CD4-positive, alpha-beta T cell (primary cell): ENCODE measurements at places on chromosomes 3 and 15.

GRCh38 chr3:71640331-71640983 lies 56.9 kb upstream of the FOXP1 start:
- no peak for DNase-seq

- no peak for DNase-seq
Observed at GRCh38 chr3:74409066-74409465, 205.4 kb downstream of the CNTN3 start.

DNA sequence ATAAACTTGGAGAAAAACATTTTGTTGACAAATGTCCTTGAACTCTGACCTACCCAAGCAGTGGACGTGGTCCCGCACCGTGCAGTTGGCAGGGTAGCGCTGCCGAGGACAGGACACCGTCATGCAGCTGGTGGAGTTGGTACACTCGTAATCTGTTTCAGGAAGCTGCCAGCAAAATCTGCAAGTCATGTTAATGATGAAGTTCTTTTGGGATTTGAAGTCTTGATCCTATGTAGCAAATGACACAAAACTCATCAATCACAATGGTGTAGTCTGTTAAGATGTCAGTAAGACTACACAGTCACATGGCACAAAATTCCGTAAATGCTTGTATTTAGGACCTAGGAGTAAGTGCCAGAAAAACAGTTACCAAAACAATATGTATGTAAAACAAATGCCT lies 5.5 kb downstream of the TM2D3 start:
- no peak for DNase-seq

DNA sequence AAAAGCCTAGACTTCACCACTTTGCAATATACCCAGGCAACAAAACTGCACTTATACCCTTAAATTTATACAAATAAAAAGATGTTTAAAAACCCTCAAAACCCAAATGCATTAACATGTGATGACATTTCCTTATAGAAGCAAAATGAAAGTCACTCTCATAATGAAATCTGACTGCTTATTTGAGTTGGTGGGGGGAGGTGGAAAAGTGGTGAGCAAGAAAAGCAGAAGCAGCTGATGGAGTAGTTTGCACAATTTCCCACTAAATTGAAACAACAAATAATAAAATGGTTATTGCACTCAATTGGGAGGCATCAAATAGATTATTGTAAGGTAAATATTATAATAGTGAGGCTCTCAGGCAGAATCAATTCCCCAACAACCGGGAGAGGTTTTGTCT lies 54.0 kb upstream of the GADL1 start:
- DNase-seq = no peak

GRCh38 chr3:79491029-79491641 lies 276.7 kb downstream of the ROBO1 start:
- no peak for DNase-seq

GRCh38 chr3:160754371-160754854 lies 1.6 kb upstream of the PPM1L start:
- no peak for DNase-seq

- DNase-seq = no peak
Observed at GRCh38 chr15:74352393-74352910, 15.0 kb downstream of the CYP11A1 start.

DNA sequence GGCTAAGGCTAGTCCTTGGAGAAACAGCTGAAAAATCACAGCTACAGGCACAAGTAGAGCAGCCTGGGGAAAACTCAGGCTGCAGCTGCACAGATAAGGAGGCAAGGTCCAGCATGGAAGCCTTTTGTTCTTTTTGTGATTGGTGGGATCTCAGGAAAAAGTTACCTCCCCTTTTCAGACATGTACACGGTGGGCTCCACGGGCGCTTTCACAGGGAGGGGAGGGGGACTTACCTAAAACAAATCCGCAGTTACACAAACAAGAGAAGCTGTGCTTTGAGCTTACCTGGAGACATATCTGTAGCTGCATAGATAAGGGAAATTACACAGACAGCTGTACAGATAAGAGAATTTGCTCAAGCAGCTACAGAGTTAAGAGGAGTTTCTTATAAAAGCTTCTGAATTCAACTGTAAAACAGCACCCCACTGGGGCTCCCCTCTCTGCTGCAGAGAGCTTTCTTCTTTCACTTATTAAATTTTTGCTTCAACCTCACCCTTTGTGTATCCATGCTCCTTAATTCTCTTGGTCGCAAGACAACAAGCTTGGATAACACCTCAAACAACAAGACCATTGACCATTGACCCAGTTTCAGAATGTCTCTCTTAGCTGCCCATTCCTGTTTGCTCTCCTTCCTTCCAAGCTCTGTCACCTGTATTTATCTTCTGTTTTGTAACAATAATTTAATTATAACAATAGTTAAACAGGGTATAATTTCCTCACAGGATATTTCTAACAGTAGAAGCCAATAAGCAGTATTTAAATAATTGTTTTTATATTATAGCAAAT lies 10.9 kb upstream of the CD200 start:
- DNase-seq = no peak

GRCh38 chr15:24318981-24319380 lies 356.6 kb upstream of the NPAP1 start:
- DNase-seq = no peak

GRCh38 chr3:61776390-61776789 lies 215.0 kb downstream of the PTPRG start:
- no peak for DNase-seq

- peak; percentile 60 for DNase-seq
Observed at GRCh38 chr3:185353823-185354614, 8.9 kb upstream of the MAP3K13 start.

- no peak for DNase-seq
Observed at GRCh38 chr15:101158166-101159095, 93.4 kb downstream of the CHSY1 start.

- DNase-seq = no peak
Observed at GRCh38 chr15:40633178-40633577, 39.1 kb downstream of the KNL1 start.

DNA sequence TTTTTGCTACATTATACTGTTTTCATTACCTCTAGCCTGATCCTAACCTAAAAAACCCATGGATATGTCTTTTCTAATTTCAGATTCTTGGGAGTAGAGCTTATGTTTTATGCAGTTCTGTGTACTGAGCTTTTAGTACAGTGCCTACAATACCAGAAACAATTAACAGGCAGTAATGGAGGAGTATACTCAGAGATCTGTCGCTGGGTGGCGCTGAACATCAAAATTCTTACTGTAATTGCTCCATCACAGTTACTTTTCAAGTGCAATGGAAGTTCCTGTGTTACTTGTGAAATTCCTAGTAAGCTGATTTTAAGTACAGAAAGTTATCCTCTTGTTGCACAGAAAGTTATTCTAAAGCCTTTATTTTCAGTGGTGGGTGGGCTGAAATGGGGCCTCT lies 66.9 kb downstream of the RNF13 start:
- DNase-seq = peak; percentile 25

DNA sequence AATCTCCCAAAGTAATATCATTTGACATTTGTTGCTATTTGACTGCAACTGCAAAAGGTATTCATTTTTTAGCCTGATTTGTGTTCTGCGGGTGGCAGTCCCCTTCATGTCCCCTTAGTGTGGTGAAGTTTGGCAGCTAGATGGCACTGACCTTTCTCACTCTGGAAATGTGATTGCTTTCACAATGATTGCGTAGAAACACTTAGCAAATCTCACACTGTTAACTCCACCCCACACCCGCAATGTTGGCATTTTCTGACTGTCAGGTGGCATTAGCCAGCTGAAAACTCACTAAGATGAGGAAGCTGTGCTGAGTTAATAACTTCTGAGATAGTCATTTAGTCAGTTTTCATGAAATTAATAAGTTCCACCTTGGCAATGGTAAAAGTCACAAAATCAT lies 76.9 kb downstream of the TRIM69 start:
- no peak for DNase-seq

DNA sequence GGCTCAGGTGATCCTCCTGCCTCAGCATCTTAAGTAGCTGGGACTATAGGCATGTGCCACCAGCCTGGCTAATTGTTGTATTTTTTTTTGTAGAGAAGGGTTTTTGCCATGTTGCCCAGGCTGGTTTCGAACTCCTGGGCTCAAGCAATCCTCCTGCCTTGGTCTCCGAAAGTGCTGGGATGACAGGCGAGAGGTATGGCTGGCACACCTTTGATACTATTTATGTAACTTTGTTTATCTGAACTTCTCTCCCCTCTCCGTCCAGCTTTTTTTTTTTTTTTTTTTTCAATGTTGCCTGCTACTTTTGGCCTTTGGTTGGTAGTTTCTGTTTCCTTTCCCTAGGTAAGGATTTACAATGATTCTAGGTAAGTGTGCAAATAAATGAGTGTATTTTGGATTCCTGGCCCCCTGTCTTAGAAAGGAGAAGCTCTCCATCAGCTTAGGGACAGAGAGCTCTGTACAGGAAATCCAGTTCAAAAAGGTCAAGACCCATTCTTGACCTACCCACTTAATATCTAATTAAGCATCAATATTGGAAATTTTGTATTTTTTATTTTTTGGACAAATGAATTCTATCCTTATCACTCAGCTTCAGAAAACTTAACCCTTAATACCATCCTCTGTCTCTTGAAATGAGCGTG lies 6.8 kb downstream of the ARL6IP5 start:
- no peak for DNase-seq

DNA sequence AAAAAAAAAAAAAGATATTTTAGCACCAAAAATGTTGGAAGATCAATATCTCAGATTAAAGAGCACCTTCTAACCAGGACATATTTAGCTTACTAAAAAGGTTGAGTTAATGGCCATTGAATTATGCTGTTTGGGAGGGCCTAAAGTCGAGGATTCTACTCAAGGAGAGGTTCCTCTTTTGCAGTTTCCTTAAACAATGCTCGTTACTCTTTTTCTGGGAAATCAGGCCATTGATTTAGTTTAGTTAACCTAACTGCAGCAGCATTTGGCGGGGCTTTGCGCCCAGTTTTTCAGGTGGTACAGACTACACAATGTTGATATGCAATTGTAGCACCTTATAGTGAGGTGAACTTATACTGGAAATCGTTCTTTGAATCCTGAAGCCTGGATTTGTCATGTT lies 6.8 kb downstream of the ABHD2 start:
- DNase-seq = no peak

DNA sequence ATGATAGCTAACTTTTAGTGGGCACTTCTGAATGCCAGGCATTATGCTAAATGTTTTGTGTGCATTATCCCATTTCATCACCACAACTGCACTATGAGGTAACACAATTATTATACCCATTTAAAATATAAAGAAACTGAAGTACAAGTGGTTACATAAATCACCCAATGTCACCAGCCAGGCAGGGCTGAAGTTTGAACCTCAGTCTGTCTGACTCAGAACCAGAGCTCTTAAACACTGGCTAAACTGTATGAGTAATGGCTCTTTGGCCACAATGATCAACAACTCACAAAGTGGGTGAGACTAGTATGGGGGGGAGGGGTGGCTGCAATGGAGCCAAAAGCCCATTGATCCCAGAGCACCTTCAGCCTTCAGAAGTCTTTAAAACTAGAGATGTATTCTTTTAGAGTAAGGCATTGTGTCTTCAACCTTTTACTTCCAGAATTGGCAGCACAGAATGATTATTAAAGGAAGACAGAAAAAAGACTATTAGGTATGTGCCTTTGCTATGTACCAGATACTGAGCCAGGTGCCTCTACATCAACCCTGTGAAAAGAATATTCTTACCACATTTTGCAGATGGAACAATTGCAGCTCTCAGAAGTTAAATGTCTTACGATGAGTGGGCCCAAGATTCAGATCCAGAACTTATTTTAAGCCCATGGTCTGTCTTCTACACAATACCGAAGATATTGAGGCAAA lies 166.9 kb downstream of the UACA start:
- no peak for DNase-seq

GRCh38 chr3:36060950-36061349 lies 319.4 kb upstream of the STAC start:
- DNase-seq = no peak

DNA sequence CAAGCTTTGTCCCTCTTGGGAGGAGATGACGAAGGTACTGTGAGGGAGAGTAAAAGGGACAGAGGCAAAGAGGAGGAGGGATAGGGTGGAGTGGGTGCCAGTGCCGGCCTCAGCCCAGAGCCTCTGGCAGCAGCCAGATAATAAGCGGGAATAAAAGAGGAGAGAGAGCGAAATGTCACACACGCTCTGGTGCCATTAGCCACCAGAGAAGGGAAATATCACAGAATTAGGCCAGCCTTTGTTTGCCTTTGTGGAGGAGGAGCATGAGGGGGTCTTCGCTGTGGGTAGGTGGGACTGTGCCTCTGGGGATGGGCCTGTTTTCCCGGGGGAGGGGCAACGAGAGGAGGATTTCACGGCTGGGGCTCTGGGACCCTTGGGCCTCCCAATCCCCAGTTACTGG lies 67.8 kb downstream of the LINGO1 start:
- DNase-seq = no peak

- DNase-seq = no peak
Observed at GRCh38 chr3:44128057-44128775, 113.5 kb upstream of the TOPAZ1 start.

- no peak for DNase-seq
Observed at GRCh38 chr15:68556139-68556990, 22.4 kb upstream of the CORO2B start.

DNA sequence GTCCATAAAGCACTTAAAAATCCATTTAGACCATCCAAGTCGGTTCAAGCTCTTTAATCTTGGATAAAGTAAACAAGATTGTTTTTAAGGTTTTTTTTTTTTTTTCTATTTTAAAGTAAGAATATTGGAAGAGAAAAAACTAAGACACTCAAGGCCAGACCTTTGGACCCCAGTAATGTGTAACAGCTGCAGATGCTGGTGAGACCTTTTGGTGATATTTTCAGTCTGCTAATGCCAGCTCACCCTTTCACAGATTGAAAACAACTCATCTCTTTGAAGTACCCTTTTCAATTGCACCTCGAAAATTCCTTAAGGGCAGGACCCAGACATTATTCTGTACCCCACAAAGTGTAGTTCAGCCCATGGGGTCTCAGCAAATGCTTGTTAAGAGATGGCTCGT lies 260.7 kb upstream of the CTNNB1 start:
- no peak for DNase-seq

DNA sequence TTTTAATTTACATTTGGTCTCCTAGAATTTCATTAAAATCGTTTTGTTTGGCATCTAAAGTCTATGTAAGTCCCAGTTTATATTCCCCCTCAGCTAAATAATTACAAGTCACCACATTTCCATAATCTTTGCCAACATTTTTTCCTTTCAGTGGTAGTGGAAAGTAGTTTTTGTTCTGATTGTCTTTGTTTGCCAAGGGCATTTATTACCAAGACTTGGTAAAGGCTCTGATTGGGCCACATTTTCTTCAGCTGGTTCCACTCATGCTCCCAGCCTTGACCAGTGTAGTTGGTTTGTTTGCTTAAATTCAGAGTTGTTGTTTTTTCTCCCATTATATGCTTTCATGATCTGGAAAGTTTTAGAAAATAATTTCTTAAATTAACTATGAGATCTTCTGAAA lies 153.4 kb upstream of the MME start:
- no peak for DNase-seq

GRCh38 chr15:73518876-73519733 lies 76.1 kb downstream of the REC114 start:
- no peak for DNase-seq

GRCh38 chr15:92521624-92522008 lies 127.9 kb downstream of the ST8SIA2 start:
- DNase-seq = peak; percentile 13
